Posterior cingulate gyrus (tissue), 11 donors: ENCODE measurements at places on chromosomes 3 and 15.

DNA sequence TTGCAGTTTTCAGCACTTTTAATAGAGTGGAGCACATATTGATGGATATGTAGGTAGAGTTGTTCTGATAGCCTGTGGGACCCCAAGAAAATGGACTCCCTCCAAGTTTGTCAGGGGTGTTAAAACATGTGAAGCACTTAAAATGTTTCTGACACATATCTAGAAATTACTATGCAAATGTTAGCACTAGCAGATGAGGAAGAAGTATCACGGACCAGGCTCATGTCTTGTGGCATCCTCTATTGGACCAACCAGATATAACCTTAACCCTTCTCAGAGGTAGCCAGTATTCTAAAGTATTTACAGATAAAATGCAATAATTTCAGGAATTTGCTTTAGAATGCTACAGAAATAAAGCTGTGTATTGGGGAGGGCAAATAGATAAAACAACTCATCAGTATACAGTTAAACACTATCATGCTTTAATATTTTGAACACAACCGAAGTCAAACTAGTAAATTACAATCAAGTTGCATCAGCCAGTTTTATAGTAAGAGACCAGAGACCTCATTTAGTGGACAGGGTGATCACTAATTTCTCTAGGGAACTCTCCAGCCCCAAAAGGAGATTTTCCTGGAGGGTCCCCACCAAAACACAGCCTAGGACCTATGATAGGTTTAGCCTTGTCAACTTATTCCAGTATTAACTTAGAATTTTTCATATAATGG, 57.2 kb upstream of the FBN1 start:
- no peak for DNase-seq

DNA sequence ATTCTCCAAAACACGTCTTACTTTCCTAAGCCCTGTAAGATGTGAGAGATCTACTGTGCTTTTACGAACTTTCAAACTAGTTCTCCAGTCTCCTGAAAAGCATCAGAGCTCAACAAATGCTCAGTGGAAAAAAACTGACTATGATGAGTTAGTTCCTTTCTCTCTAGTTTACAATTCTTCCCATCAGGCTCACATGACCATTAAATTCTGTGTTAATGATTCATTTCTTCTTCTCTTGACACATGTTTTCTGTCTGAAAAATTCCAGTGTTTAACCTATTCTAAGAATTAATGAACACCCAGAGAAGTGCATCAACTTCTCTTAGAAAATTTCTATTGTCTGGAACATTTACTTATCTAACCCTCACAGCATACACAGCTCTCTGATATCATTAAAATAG, 844.3 kb downstream of the SI start:
- no peak for DNase-seq

- no peak for DNase-seq
These were observed 12.3 kb upstream of the KPNA4 start for GRCh38 chr3:160577556-160578195.

DNA sequence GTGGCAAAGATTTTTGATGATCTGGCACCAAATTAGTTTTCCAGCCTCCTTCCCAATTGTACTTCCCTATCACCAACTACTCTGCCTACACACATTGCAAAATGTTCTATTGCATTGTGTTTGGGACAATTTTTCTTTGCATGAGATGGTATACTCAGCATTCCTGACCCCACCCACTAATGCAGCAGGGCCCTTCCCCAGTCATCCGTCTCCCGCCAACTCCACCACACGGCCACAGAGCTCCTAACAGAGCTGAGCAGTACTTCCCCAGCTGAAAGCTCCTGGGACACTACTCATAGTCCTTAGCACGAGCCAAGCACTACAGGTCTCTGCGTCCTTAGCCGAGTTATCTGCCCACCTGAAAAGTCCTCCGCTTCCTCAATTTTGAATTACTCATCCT, 34.2 kb downstream of the TXNRD3 start:
- DNase-seq: no peak

DNA sequence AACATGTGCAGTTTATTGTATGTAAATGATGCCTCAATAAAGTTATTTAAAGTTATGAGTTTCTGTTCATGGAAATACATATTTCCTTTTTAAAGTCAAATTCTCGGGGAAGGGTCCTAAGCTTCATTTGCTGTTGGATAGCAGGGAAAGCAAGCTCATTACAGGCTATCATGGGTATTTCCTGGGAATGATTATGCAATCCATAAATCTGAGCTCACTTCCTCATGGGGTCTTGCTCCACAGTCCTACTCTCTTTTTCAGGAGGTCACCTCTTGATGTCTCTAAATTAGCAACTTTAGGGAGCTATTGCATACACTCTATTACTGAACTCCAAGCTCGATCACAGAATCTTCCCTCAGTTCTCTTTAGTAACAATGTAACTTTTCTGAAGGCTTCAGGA, 69.9 kb upstream of the TP63 start:
- DNase-seq: no peak

DNA sequence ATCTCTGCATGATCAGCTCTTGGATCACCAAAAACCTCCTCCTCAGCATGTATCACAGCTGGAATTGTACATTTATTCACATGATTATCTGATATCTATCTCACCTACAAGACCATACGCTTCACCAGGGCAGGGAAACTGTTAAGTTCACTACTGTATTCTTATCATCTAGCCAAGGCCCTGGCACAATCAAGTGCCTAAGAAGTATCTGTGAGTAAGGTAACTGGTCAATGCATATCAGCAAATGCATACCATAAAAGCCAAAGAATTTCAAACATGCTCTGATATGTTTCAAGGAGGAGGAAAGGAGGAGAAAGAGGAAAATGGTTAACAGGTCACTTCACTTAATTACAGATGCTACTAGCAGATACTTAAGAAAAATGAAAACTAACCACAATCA, 158.4 kb downstream of the LIPC start:
- DNase-seq: no peak
